Type B pancreatic cell (in vitro differentiated cells): ENCODE measurements at places on chromosomes 1 and 21. TPM values are rescaled to one million over a fixed set of nuclear protein-coding genes. Genes with fewer than 3 reads are reported as not detected.

Gene KRTAP19-3
- total RNA-seq = not detected in 2 replicates

Gene FTCD
- total RNA-seq = 26.9 and 45.0 TPM in 2 replicates

Gene HSPB7
- 0.48 and 0.64 TPM in 2 replicates for total RNA-seq

Gene SEMA4A
- 7.1 and 12.9 TPM in 2 replicates for total RNA-seq

Gene EPHA10
- 0.97 and 1.0 TPM in 2 replicates for total RNA-seq

DNA sequence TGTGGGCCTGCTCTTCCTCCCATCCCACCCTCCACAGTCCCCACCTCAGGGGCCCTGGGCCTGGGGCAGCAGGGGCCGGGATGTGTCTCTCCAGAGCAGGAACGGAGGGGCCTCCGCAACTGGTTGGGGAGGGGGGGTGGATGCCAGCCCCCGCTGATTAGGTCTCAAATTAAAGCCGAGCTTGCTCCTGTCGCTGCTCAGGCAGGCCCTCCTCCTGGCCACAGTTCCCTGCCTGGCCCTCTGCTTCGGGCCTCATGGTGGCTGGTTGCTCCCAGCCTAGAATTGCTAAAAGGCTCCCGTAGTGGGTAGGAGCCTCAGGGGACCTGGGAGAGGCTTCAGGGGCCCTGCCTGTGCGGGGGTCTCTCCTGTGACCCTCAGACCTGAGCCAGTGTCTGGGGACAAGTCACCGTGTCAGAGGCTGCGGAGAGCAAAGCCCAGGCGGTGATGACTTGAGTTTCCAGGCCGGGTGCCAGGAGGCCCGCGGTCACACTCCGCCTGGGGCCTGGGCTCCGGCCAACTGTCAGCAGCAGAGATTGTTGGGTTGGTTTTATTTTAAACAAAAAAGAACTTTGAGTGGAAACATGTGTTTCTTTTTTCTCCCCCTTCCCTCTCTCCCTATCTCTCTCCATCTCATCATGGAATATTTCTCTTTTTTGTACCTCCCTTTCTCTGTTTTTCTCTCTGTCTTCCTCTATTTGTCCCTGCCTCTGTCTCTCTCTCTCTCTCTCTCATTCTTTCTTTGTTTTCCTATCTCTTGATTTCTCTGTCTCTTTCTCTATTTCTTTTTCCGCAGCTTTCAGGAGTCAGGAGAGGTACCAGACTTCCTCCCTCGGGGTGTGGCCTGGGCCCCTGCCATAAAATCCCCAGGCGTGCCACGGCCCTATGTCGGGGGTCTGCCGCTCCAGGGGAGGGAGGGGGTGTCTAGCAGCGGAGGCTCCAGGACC, 20.0 kb upstream of the EPHA2 start:
- H3K27me3 ChIP-seq = no peaks in the 10 kb centered on the region
- H3K4me1 ChIP-seq = peaks cover 37% of the 10 kb centered on the region
- peak overlapping the region; percentile 47 for H3K4me3 ChIP-seq
- DNase-seq = no peak
- H3K27ac ChIP-seq = peak overlapping the region; percentile 86

DNA sequence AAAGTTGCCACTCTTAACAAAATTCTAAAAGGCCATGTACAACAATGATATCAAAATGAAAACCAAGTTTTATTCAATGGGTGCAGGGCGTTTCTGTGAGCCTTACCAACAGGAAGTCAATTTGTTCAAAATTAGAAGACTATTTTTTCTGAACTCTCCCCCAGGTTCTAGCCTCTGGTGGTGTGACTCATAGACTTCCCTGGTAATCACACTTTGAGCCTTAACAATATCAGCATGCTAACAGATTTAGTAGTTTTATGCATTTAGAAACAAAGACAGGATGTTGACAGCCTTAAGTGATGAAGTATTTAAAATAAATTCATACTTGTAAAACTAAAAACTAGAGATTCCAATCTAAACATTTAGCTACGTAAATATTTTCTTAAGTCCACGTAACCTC, 88.4 kb downstream of the LRRC8C start:
- H3K4me1 ChIP-seq = peaks cover 14% of the 10 kb centered on the region
- no peak overlapping the region for H3K27ac ChIP-seq
- H3K4me3 ChIP-seq = no peak overlapping the region
- H3K36me3 ChIP-seq = no peaks in the 10 kb centered on the region
- DNase-seq = no peak
- H3K27me3 ChIP-seq = peaks cover 6% of the 10 kb centered on the region

- H3K36me3 ChIP-seq = peaks cover 68% of the 10 kb centered on the region
- peaks cover 85% of the 10 kb centered on the region for H3K4me1 ChIP-seq
- peak overlapping the region; percentile 2 for H3K4me3 ChIP-seq
- no peak for DNase-seq
- no peaks in the 10 kb centered on the region for H3K27me3 ChIP-seq
These were observed 6.4 kb downstream of the SSBP3 start for GRCh38 chr1:54399765-54400164.

DNA sequence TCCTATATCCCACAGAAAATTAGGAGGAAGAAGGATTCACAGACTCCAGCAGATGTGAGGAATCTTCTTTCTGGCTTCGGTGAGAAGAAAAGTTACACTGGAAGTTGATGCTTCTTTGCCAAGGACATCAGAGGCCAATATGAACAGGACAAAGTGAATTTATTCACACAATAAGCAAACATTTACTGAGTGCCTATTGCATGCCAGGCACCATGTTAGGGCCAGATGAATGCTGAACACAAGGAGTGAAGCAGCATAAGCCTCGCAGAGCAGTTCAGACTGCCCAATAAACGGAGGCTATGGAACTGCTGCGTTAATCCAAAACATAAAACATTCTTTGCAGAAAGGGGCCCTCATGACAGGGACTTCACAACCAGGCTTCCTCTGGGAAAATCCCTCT, 114.6 kb downstream of the LMX1A start:
- H3K4me3 ChIP-seq = no peak overlapping the region
- H3K36me3 ChIP-seq = peaks cover 7% of the 10 kb centered on the region
- no peak for DNase-seq

- no peaks in the 10 kb centered on the region for H3K36me3 ChIP-seq
- no peak for DNase-seq
- H3K4me3 ChIP-seq = peak overlapping the region; percentile 32
These were observed 55.2 kb downstream of the SLC9A1 start for GRCh38 chr1:27099587-27100334.

GRCh38 chr21:14095056-14095455, 115.7 kb downstream of the LIPI start:
- DNase-seq = no peak
- no peak overlapping the region for H3K27ac ChIP-seq
- peaks cover 9% of the 10 kb centered on the region for H3K36me3 ChIP-seq
- no peak overlapping the region for H3K4me3 ChIP-seq
- no peaks in the 10 kb centered on the region for H3K4me1 ChIP-seq

- no peak for DNase-seq
- H3K27ac ChIP-seq = no peak overlapping the region
- H3K27me3 ChIP-seq = peaks cover 12% of the 10 kb centered on the region
- peaks cover 21% of the 10 kb centered on the region for H3K4me1 ChIP-seq
- no peak overlapping the region for H3K4me3 ChIP-seq
These were observed 211.5 kb downstream of the TRABD2B start for GRCh38 chr1:47785561-47786271.

DNA sequence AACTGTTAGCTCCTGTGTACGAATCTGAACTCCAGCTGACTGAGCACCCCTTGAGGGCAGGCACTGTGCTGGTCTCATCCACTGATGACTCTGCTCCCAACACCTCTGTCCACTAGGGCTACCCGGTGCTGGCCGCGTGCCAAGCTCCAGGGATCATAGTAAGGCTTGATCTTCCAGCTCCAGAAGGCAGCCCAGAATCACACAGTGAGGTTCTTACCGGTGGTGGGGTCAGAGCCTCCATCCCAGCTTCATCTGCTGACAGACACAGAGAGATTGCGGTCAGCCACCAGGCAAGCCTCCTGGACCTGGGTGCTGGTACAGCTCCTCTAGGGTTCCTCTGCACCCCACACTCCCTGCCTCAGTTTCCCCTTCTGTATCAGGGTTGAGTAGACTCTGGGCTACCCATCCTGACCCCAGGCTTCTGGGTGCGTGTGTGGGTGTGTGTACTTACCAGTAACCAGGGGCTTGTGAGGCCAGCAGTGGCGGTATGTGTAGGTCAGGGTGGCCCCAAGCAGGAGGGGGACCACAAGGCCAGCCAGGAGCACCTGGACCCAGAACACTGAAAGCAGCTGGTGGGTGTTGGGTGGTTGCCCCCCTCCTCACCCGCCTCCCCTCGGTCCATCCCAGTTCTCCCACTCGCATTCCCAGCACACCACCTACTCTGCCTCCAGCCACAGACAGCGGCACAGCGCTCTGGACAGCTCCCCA, 3.4 kb downstream of the TNFRSF25 start:
- H3K4me1 ChIP-seq = peaks cover 6% of the 10 kb centered on the region
- no peak overlapping the region for H3K27ac ChIP-seq
- H3K27me3 ChIP-seq = peaks cover 3% of the 10 kb centered on the region
- H3K4me3 ChIP-seq = no peak overlapping the region

DNA sequence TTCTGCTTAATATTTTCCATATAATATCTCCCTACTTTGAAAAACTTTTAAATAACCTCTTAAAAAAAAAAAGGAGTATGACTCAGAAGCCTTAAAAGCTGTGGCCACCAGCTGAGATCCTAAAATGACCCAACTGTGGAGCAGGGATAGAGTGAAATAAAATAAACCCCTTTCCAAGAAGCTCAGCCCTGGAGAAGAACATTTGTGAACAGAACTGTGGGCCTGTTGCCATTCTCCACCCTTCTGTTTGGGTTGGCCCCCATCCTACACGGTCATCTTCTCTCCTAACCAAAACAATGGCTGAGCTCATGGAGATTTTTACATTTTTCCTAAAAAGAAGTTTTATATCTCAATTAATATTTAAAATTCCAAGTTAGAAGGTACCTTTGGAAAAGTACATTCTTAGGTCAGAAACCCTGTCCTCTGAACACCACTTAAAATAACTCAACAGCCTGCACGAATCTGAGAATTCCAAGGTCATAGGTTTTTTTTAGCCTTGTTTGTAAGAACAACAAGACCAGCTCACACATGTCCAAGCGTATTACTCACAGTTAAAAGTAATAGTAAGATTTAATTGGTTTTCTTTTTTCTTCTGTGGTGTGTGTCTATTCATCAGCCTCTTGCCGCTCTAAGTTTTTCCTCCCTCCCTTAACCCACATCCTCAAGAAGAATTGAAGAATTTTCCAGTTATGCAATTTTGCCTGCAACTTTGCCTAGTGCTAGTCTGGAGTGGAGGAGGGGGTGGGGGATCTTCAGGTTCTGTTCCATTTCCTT, 107.7 kb upstream of the ERRFI1 start:
- H3K27ac ChIP-seq = peak overlapping the region; percentile 54
- no peaks in the 10 kb centered on the region for H3K36me3 ChIP-seq
- peak overlapping the region; percentile 26 for H3K4me3 ChIP-seq
- no peaks in the 10 kb centered on the region for H3K27me3 ChIP-seq

DNA sequence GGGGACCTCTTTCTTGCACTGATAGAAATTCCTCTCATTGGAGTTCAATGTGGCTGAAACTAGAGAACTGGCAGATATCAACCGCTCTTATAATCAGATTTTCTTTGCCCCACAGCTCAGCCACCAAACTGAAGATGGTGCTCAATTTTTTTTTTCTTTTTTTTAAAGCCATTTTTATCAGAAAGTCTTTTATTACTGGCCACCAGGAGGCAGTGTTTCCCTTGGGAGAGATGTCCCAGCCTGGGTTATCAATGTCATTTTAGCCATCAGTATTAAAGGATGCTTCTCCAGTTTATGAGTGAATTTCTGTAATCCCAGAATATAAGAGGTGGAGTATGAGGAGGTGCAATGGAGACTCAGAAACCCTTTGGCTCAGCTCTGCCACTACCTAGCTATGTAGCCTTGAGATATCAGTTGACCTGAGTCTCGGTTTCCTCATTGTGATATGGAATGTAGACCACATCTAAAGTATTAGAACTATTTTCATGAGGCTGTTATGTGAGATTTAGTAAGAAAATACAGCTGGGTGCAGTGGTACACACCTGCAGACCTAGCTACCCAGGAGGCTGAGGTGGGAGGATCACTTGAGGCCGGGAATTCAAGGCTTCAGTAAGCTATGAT, 27.6 kb downstream of the CD244 start:
- no peak overlapping the region for H3K27ac ChIP-seq
- H3K4me1 ChIP-seq = no peaks in the 10 kb centered on the region

DNA sequence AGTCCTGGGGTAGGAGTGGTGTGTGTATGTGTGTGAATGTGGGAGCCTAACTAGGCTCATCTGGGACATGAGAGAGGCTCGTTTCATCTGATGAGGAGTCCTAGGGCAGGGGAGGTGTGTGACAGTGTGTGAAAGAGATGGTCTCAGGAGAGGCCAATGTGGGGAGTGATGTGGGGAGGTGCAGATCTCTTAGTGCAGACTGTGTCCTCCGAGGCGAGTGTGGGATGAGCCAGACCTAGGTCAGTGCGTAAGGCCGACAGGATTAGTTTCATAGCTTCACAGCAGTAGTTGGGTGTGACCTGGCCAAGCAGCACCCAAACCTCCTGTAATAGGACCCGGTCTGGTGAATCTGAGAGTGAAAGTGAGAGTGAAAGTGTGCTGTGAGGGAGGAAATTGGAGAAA, 94.7 kb downstream of the LIPI start:
- no peak for DNase-seq
- no peaks in the 10 kb centered on the region for H3K27me3 ChIP-seq
- H3K4me3 ChIP-seq = no peak overlapping the region
- no peak overlapping the region for H3K27ac ChIP-seq
- no peaks in the 10 kb centered on the region for H3K4me1 ChIP-seq

DNA sequence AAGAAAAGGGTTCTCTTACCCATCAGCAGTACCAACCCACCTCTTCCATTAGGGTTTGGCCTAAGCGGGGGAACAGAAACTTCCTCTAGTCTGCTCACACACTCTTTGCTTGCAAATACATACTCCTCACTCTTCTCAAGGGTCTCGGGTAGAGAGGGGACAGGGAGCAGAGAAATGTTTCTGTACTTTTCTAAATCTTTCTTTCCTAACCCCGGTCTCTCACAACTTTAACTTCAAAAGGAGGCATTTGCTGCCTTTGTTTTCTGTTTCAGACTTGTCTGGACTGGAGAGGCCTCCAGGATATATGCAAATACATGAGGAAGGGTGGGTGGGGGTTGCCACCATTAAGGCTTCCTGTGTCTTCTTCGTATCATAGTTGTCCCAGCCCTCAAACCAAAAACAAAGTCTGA, 10.5 kb upstream of the LAX1 start:
- no peak overlapping the region for H3K27ac ChIP-seq
- no peak overlapping the region for H3K4me3 ChIP-seq

DNA sequence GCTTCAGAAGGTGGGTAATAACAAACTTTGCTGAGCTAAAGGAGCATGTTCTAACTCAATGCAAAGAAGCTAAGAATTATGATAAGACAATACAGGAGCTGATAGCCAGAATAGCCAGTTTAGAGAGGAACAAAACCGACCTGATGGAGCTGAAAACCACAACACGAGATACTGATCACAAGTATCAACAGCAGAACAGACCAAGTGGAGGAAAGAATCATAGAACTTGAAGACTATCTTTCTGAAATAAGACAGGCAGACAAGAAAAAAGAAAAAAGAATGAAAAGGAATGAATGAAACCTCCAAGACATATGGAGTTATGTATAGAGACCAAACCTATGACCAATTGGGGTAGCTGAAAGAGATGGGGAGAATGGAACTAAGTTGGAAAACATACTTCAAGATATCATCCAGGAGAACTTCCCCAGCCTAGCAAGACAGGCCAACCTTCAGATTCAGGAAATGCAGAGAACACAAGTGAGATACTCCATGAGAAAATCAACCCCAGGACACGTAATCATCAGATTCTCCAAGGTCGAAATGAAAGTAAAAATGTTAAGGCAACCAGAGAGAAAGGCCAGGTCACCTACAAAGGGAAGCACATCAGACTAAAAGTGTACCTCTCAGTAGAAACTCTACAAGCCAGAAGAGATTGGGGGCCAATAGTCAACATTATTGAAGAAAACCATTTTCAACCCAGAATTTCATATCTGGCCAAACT, 20.5 kb downstream of the CD84 start:
- peaks cover 23% of the 10 kb centered on the region for H3K27me3 ChIP-seq
- DNase-seq = no peak
- H3K36me3 ChIP-seq = no peaks in the 10 kb centered on the region
